ENCODE measurements at places on chromosomes 4 and X. TPM values are rescaled to one million over a fixed set of nuclear protein-coding genes. Genes with fewer than 3 reads are reported as not detected.

CLNK gene
- total RNA-seq: not detected

MAD2L1 gene
- 36.6 TPM for total RNA-seq

SPACA5 gene
- not detected for total RNA-seq

GAGE12G gene
- total RNA-seq: not detected

BCOR gene
- 10.7 TPM for total RNA-seq

ETDA gene
- total RNA-seq: not detected

NEUROG2 gene
- not detected for total RNA-seq

MECP2 gene
- 11.7 TPM for total RNA-seq

NAP1L3 gene
- 0.86 TPM for total RNA-seq
